Inflammatory macrophage (primary cell): ENCODE measurements at places on chromosomes 1 and 21.

- DNase-seq, result no peak
Observed at GRCh38 chr1:243483071-243483771, 227.4 kb downstream of the SDCCAG8 start.

- DNase-seq, result peak; percentile 32
Observed at GRCh38 chr1:178220094-178220493, 126.2 kb downstream of the RASAL2 start.

DNA sequence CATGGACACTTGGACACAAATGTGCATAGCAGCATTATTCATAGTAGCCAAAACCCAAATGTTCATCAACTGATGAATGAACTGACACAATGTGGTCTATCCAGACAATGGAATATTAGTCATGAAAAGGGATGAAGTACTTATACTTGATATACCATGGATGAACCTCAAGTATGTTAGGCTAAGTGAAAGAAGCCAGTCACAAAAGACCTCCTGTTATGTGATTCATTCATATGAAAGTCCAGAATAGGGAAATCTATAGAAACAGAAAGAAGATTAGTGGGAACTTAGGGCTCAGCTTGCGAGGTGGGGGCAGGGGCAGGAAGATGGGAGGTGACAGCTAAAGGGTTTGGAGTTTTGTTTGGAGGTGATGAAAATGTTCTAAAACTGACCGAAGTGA lies 7.4 kb downstream of the KCNE1 start:
- no peak for DNase-seq

DNA sequence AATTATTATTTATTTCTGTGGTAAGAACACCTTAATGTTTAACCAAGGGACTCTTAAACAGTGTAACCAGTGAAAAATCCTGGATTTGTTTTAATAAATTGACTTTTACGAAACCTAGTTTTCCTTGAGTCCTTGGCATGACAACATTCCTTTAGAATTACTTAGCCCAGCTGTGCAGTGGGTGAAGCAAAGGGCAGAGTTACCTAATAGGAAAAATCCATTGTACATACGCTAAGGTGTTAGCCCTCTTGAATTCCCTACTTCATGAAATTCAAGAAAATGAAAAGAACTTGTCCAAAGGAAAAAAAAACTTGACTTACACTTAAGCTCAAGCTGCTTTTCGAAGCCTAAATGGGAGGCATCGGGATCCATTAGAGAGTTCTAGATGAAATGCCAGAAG lies 852.0 kb upstream of the ADAMTS5 start:
- DNase-seq, result no peak

- DNase-seq, result no peak
Observed at GRCh38 chr1:152167835-152168534, 9.0 kb upstream of the RPTN start.

GRCh38 chr1:178004926-178005391 lies 35.1 kb upstream of the SEC16B start:
- DNase-seq, result no peak

DNA sequence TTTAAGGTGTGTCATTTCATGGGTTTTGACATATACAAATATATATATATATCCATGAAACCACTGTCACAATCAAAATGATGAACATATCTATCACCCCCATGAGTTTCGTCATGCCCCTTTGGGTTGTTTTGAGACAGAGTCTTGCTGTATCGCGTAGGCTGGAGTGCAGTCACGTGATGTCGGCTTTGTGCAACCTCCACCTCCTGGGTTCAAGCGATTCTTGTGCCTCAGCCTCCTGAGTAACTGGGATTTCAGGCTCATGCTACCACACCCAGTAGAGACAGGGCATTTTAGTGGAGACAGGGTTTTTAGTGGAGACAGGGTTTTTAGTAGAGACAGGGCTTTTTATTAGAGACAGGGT lies 8.0 kb downstream of the HJV start:
- peak; percentile 59 for DNase-seq

DNA sequence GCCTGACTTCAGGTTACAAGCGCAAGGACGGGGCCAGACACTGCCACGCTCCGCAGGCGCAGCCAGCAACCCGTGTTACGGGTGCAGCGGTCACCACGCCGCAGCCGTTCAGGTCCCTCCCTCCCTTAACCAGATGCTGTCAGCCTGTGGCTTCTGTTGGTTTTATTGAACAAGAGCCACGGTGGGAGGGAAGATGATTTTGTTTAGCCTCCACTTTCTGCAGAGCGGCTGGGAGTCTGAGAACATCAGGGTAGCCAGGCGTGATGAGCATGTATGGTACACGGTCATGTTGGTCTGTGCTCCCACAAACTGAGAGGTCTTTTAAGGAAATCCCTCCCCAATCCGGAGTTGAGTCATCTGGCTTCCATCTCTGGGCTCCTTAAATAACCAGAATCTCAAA lies 18.5 kb upstream of the ADARB1 start:
- DNase-seq, result no peak

DNA sequence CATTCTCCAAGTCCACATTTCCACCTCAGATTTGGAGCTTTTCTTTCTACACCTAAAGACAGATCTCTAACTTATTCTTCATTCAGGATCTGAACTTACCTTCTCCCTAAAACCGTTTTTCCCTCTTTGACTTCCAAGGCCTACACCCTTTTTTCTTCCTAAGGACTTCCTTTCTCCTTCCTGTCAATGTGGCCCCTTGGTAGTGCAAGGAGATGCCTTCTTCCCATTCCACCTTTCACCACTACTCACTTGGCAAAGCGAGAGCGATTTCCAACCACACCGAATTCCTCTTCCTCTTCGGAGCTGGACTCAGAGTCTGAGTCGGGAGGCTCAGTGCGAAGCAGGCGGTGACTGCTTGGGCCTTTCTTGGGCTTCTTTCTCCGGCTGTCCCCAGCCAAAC lies 1.3 kb downstream of the EFCAB14 start:
- DNase-seq, result peak; percentile 11

DNA sequence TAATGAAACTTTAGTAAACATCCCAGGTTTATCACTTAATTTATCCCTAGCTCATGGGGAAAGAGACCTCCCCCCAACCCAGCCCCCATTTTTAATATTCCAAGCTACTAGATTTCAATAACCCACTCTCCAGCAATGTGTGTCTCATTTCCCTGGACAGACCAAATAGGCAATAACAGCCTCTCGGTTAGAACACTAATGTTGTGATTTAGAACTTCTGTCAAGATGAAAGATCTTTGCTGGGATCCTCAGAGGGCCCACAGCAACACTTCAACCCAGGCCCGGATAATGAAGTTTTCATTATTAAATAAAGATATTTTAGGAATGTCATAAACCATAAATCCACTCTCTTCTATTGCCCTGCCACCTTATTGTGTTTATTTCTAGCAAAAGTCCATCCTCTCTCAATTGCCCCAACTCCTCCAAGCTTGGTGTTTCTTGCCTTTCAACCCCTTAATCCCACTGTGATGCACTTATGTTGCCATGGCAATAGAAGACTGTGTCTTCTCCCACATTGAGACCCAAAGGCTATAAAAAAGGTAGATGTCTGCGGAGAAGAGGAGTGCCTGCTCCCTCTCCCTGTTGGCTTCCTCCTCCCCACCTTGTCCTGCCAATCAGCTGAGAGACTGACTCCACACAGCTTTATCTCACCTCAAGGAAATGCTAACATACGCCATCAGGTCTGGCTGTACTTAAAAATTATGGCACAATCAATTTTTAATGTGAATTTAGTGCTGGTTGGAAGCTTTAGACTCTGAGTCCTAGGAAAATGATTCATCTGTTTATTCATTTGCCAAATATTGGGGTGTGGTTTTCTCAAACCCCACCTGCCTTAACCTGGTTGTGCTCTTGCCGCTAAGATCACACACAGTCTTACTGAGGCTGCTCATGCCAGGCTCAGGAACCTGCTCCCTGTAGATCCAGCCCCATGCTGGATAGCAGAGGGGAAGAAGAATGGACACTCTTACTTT lies 258.3 kb upstream of the CAMK1G start:
- no peak for DNase-seq

GRCh38 chr1:116205941-116206679 lies 94.9 kb downstream of the MAB21L3 start:
- no peak for DNase-seq

DNA sequence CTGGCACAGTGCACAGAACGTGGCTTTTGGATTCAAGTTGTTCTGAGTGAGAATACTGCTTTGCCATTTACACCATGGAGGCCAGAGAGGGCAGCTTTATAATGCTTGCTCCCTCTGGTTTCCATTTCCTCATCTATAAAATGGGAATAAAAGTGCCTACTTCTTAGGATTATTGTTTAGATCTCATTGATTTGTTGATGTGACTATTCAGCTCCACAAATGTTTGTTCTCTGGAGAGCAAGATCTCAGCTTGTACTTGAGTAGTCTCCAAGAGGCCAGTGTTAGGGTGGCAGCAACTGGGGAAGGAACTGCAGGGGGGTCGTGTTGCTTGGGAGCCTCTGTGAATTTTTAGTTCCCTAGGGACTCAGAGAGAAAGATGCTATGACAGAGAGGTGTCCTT lies 55.2 kb downstream of the YARS1 start:
- no peak for DNase-seq

- DNase-seq, result no peak
Observed at GRCh38 chr1:20555025-20555757, 2.8 kb downstream of the FAM43B start.

- DNase-seq, result no peak
Observed at GRCh38 chr1:152109231-152109997, 5.8 kb downstream of the TCHH start.

DNA sequence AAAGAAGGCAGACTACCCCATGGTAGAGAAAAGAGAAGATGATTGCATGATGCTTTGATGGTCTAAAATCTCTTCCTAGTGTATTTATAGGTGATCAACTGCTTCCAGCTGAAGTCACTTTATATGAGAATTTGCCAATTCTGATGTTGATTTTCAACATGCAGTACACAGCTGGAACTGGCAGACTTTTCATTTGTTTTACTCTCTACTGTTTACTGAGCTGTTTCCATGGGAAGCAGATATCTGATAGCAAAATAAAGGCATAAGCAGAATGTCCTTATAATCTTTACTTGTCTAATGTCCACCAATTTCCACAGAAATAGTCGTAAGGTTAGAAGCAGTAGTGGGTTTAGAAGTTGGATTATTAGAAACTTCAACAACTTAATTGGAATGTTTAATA lies 74.9 kb downstream of the SYDE2 start:
- no peak for DNase-seq
